Right renal cortex interstitium (tissue), 3 donors: ENCODE measurements at places on chromosomes 2 and 18.

DNA sequence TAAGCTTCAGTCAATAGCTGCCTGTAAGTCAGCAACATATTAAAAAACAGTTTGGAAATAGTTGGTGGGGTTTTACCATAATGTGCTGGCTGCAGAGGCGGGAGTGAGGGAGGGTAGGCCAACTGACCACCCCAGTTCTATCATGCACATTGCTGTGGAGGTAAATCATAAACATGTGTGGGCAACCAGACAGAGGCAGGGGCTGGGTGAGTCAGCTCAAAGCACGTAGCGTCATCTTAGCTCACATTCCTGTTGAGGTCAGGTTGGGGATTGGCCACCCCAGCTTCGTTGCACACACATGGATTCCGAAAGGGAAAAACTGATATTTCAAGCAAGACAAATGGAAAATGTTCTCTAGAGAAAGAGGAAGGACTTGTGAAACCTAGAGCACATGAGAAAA is 19.5 kb downstream of the GPR45 start:
- DNase-seq, result no peak

- DNase-seq, result no peak
Measured at GRCh38 chr18:3184275-3184963, 35.3 kb downstream of the MYOM1 start.

- DNase-seq, result no peak
Measured at GRCh38 chr2:200050921-200051610, 95.7 kb downstream of the MAIP1 start.

- DNase-seq, result no peak
Measured at GRCh38 chr2:216201692-216202306, 92.7 kb downstream of the XRCC5 start.

GRCh38 chr2:69036926-69037325 is 23.9 kb downstream of the ANTXR1 start:
- DNase-seq, result no peak

- no peak for DNase-seq
Measured at GRCh38 chr18:31965316-31965970, 22.5 kb upstream of the TRAPPC8 start.

DNA sequence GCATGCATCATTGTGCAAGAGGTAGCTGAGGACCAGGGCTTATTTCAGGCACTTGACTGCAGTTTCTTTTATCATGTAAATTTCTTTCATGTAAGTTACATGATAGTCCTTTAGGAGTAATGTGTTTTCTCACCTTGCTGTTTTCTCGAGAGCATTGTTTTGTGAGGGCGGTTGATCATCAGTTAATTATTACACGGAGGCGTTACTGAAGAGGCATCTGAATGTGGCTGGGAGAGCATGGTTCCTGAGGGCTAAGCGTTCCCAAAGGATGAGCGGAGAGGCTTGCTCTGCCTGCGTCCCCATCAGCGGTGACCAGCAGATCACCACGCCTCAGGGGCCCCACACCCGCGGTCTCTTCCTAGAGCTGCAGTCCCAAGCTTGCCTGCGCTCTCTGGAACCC is 156.1 kb upstream of the NFATC1 start:
- DNase-seq, result no peak

- DNase-seq, result no peak
Measured at GRCh38 chr2:218582076-218582475, 13.4 kb downstream of the CNOT9 start.

DNA sequence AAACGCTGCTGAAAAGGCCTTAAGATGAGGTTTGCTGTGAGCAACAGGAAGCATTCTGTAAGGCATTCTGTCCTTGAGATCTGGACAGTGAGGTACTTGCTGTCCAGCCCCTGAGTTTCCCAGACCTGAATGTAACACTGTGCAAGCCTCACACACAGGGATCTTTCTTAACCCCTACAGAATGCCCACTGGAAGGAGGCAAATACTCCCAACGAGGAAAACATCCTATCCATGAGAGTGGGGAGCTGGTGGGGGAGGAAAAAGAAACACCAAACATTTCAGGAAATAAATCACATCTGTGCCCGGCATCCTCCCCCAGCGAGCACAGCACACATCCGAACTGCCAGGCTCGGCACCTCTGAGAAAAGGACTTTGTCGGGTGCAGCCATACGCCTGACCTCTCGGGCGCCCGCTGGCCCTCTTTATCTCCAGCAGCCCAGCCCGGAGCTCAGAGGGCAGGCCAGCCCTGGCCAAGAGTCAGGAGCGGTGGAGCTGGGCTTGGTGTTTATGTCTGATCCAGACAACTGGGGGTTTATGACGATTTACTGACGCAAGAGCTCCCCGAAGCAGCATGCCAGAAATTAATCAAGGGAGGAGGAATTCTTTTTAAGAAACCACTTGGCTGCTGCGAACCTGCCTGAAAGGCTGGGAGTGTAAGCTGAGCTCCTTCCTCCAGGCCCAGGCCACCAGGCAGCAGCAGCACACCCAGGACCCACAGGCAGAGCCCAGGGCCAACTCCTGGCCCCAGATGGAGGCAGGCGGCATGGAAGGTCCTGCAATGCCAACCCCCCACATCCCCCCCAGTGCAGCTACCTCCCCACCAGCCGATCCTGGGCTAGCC is 72.2 kb downstream of the HDAC4 start:
- no peak for DNase-seq

DNA sequence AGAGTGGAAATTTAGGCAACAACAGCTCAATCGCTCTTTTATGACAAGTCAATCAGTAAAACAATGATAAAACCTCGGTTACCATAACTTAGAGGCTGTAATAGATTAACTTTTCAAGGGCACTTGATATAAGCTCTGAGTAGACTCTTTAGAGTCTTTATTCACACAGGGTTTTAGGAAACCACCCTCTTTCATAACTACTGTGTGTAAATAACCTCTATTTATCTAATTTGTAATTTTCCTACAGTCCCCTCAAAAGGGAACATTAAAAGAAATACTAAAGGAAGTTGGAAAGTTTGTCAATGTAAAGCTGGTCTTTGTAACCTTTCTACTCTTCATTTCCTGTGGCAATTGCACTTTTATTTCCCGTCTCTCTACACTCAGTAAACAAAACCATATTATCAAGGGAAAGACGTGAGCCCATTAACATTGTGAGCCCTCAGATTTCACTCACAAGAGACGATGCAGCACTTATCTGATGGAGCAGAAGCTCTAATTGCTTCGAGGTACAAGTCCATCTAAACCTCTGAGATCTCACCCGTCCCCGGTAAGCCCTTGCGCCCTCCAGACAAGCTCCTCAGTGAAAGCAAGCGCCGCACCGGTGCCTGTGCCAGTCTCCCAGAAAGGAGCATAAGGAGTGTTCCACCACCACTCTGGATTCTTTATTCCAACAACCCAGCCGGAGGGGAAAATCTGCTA is 1.1 kb upstream of the HOXD1 start:
- DNase-seq, result no peak

DNA sequence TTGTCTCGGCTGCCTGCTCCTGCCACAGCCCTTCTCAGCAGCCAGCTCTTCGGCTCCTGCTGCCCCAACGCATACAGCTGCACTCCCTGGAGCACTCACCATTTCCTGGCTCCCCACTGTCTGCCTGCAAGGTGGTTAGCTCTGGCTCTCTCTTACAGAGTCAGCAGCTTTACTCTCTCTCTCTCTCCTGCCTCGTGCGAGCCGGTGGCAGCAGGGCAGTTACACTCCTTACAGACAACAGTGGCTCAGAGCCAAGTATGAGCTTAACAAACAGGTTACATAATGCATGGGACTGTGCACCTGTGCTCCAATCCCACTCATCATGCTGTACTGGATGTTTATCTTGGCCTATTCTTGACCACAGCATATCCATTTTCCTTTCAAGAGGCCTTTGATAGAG is 47.4 kb upstream of the DNAJC10 start:
- no peak for DNase-seq

DNA sequence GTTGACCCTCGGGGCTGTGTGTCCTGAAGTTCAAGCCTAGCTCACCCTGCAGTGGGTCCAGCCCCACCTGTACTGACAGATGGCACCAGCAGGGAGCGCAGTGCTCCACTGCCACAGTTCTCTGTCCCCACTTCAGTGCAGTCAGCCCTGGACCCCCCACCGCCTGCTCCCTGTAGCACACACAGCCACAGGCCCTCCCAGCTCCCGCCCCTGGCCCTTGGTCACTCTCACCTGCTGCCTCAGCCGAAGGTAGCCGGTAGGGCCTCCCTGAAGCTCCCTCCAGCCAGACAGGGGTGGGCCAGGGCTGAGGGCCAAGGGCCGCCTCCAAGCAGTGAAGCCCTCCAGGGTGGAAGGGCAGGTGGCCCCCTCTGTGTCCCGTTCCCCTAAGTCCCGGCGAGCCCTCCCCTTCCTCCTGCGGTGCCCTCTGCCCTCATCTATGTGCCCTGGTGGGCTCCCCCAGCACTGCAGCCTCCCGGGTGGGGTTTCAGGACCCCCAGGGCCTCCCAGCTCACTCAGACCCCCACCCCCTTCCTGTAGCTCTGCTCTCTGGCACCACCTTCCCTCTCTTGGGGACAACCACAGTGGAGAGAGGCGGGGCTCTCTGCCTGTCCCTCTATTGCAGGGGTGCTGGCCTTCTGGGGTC is 10.8 kb upstream of the ALPP start:
- no peak for DNase-seq
